ENCODE measurements at places on chromosomes 2 and 18.

- no peak for DNase-seq
Measured at GRCh38 chr2:100291152-100291970, 30.9 kb downstream of the LONRF2 start.

DNA sequence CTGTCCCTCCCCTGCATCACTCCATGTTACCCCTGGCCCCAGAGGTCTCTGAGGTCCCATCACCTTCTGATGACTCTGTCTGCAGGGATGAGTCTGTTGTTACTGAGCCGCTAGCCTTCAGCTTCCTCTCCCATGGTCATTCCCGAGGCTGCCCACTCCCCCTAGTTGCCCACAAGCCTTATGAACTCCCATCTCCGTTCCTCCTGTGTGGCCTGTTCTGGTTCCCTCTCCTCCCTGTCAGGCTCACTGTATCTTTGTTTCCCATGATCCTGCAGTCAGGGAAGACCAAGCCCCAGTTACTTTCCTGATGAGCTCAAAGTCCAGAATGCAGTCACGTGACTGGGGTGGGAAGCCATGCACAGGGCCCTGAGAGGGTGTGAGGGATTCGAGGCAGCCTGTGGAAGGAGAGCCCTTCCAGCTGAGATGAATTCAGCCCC lies 39.5 kb downstream of the INPP4A start:
- no peak for DNase-seq

- DNase-seq: no peak
Measured at GRCh38 chr2:40741532-40741931, 289.6 kb upstream of the SLC8A1 start.

DNA sequence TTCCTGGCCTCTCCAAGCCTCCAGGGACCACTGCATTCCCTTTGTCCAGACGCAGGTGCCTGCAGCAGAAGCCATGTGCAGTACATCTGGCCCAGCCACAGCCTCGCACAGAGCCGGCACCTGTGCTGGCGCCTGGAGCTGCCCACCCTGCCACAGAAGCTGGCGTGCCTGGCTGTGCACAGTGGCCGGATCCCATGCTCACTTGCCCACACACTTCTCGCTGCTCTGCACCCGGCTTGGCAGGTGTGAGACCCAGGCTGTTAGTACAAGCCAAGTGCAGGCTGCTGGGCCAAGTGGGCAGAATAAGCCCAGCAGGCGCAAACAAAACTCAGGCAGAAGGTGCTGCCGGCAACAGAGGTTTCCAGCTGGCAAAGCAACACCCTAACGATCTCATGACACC lies 124.5 kb upstream of the CCDC150 start:
- DNase-seq: peak; percentile 7

GRCh38 chr2:60507211-60507965 lies 46.1 kb downstream of the BCL11A start:
- DNase-seq: no peak

GRCh38 chr2:164843346-164843911 lies 1.8 kb upstream of the COBLL1 start:
- DNase-seq: no peak

DNA sequence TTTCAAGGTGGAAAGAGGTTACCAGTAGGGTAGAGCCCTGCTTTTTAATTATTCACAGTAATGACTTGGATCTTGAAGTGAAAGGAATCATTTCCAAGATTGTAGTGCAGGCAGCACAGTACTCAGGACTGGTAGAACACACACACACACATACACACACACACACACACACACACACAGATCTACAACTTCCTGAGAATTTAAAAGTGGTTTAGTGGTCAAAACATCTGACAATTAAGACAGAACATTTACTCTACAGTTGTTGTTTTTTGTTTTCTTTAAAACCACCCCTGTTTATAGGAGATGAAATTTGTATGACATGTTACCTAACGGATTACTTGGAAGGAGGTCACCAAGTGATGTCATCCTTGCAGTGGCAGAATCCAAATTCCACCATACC lies 146.7 kb upstream of the VRK2 start:
- DNase-seq: no peak

GRCh38 chr2:142030735-142031134 lies 100.1 kb downstream of the LRP1B start:
- no peak for DNase-seq

DNA sequence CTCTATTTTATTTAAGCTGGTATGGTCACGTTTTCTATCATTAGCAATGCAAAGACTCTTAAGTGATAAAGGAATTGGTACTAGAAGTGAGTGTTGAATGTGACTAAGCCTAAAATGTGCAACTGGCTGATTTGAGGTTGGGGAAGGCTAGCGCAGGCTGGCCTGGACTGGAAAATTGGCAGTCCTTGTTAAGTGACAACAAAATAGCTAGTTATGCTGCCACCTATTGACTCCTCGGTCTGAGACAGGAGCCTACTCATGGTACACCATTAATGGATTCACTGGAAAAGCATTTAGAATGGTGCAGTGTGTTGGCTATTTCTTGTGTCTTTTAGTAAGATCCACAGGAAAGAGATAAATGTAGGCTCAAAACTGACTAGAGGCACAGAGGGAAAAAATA lies 5.7 kb upstream of the WIPF1 start:
- DNase-seq: peak; percentile 35
